Activated T-cell treated with anti-CD3 and anti-CD28 coated beads, Interleukin-2, amount 50 U/mL, for 24 hours (primary cell): ENCODE measurements at places on chromosomes 12 and 14.

GRCh38 chr14:101586531-101587430 is 25.5 kb downstream of the DIO3 start:
- no peak overlapping the region for H3K27ac ChIP-seq
- H3K27me3 ChIP-seq = no peaks in the 10 kb centered on the region
- H3K36me3 ChIP-seq = no peaks in the 10 kb centered on the region
- no peak overlapping the region for H3K4me3 ChIP-seq
- DNase-seq = peak; percentile 9

GRCh38 chr14:55914771-55915170 is 203.4 kb upstream of the PELI2 start:
- no peak overlapping the region for H3K27ac ChIP-seq
- H3K27me3 ChIP-seq = peaks cover 27% of the 10 kb centered on the region
- H3K4me3 ChIP-seq = no peak overlapping the region
- DNase-seq = no peak
- H3K36me3 ChIP-seq = no peaks in the 10 kb centered on the region
- H3K4me1 ChIP-seq = no peaks in the 10 kb centered on the region

GRCh38 chr14:94649543-94650443 is 37.6 kb downstream of the SERPINA3 start:
- no peak for DNase-seq
- H3K4me1 ChIP-seq = no peaks in the 10 kb centered on the region
- H3K27me3 ChIP-seq = no peaks in the 10 kb centered on the region
- H3K4me3 ChIP-seq = no peak overlapping the region
- no peaks in the 10 kb centered on the region for H3K36me3 ChIP-seq
- H3K27ac ChIP-seq = no peak overlapping the region

GRCh38 chr14:70995211-70995610 is 88.0 kb downstream of the PCNX1 start:
- H3K27me3 ChIP-seq = no peaks in the 10 kb centered on the region
- peaks cover 60% of the 10 kb centered on the region for H3K4me1 ChIP-seq
- peaks cover 55% of the 10 kb centered on the region for H3K36me3 ChIP-seq
- no peak overlapping the region for H3K4me3 ChIP-seq
- no peak for DNase-seq

DNA sequence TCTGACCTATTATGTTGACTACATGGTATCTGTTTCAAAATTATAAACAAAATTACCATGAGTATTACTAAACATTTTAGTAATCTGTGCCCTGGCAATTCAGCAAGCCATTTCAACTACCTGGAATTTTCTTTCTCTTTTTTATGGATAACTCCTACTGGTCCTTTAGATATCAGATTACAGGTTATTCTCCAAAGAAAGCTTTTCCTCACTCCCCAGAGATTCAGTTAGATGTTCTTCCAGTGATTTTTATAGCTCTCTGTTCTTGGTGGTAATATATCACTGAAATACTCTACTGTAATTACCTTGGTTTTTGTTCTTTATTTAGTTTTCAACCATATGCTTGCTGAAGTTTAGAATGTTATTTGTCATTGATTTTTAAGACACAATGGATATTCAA is 930.2 kb upstream of the FOXG1 start:
- no peaks in the 10 kb centered on the region for H3K36me3 ChIP-seq
- DNase-seq = no peak
- no peaks in the 10 kb centered on the region for H3K4me1 ChIP-seq

DNA sequence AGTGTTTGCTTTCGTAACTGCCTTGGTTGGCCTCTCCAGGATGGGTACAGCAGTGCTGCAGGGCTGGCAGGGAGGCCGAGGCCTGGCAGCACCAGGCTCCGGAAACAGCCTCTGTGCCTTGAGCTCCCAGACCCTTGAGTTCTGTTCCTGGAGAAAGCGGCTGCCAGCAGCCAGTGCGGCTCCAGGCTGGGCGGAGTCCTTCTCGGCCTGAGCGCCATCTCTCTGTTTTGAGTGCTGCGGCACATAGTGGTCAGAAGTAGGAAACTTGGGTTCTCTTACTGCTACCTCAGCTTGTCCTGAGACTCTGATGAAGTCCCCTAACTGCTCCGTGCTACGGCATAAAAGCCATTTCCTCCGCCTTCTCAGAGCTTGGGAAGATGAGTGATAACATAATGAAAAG is 65.9 kb downstream of the KCNA1 start:
- no peaks in the 10 kb centered on the region for H3K4me1 ChIP-seq
- DNase-seq = no peak
- H3K4me3 ChIP-seq = no peak overlapping the region
- H3K27me3 ChIP-seq = peaks cover 42% of the 10 kb centered on the region

DNA sequence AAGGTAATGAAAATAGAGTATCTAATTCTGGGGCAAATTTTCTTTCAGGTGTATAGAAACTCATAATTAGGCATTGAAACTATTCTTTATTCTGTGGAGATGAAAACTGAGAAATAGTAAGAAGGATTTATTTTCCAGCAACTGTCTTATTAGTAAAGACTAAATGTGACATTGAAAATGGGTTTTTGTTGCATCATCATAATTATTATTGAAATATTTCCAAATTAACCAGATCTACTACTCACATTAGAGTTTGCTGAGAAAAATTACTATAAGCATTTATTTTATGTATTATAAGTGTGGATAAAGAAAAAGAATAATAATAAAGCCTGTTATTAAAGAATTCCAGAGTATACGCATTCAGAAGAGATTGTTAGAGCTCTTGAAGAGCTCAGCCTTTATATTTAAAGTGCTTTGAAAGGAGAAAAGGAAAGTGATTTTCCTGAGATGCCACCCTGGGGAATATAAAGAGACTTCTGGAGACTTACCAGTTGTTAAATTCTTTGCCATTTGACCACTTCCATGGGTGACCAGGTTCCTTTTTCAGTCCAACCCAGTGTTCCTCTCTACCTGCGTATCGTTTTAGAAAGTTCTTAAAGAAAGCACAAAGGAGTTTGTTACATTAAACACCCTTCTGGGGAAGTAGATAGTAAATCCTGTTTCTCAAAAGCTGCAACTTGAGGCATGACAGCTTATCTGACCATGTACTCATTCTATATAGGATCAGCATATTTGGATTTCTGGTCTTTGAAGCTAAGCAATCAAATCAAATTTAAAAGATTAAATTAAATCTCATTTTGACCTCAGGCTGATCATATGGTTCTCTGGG is 6.4 kb downstream of the CD69 start:
- H3K4me1 ChIP-seq = peaks cover 57% of the 10 kb centered on the region
- no peaks in the 10 kb centered on the region for H3K27me3 ChIP-seq
- peaks cover 76% of the 10 kb centered on the region for H3K36me3 ChIP-seq
- peak overlapping the region; percentile 93 for H3K27ac ChIP-seq
- DNase-seq = no peak

DNA sequence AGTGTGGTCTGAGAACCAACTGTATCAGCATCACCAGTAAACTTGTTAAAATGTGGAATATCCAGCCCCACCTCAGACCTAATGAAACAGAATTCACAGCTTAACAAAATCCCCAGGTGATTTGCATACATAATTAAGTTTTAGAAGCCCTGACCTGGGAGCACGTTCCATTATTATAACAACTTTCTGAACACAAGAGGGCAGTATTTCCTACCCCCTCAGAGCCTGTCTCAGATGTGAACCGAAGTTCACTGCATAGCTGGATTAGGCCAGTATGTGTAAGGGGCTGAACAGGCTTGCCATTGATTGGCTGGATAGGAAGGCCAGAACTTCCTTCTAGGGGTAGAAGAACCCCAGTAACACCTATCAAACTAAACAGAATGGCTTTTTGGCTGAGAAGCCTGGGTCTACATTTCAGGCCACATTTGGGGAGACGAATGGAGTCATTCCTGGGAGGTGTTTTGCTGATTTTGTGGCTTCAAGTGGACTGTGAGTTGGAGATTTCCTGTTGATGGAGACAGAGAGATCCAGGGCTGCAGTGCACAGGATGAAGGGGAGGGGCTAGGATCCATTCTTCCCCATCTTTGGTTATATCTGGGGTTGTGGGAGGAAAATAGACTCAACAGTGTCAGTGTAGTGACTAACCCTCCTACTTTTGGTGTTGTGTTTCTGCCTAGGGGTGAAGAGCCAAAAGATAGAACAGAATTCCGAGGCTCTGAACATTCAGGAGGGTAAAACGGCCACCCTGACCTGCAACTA is 94.7 kb upstream of the OR4E1 start:
- peaks cover 10% of the 10 kb centered on the region for H3K27me3 ChIP-seq
- no peaks in the 10 kb centered on the region for H3K36me3 ChIP-seq
- peak overlapping the region; percentile 63 for H3K27ac ChIP-seq
- H3K4me1 ChIP-seq = peaks cover 6% of the 10 kb centered on the region
- H3K4me3 ChIP-seq = peak overlapping the region; percentile 67

DNA sequence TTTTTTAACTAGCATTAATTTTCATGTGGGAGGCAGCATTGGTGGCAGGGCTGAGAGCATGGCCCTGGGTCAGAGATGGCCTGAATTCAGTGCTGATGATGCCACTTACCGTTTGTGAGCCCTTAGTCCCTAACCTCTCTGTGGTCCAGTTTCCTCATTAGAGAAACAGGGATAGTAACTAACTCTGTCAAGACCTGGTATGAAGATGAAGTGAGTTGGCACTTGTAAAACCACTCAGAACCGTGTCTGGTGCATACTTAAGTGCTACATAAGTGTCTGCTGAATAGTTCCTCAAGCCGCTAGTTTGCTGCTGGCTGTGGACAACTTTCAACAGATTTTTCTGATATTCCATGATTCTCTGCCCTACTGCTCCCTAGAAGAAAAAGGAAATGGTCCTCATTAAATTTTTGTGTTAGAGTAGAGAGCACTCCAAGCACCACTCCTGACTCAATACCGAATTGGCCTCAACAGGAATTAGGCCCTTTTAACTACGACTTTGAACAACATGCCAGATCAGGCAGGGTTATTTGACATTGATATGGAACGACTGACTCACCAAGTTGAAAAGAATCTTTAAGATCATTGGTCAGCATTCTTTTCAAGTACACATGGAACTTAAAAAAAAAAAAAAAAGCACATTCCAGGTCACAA is 250.2 kb downstream of the ANO2 start:
- no peak for DNase-seq
- H3K27ac ChIP-seq = no peak overlapping the region
- H3K36me3 ChIP-seq = no peaks in the 10 kb centered on the region

DNA sequence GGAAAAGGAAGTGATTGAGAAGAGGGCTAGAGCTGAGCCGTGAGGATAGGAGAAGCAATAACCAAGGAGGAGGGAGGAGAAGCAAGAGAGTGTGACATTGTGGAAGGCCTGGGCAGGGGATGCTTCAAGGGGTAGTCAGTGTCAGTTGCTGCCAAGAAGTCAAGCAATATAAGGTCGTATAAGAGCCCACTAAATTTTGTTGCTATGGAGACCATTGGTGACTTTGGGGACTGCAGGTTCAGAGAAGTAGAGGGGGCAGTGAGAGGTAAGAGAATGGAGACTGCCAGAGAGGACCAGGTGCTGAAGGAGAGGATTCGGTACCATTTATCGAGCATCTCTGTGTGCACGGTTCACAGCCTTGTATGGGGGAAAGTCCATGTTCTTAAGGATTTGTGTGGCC is 3.1 kb upstream of the ATXN3 start:
- H3K4me3 ChIP-seq = no peak overlapping the region
- no peak overlapping the region for H3K27ac ChIP-seq
- peaks cover 30% of the 10 kb centered on the region for H3K4me1 ChIP-seq

DNA sequence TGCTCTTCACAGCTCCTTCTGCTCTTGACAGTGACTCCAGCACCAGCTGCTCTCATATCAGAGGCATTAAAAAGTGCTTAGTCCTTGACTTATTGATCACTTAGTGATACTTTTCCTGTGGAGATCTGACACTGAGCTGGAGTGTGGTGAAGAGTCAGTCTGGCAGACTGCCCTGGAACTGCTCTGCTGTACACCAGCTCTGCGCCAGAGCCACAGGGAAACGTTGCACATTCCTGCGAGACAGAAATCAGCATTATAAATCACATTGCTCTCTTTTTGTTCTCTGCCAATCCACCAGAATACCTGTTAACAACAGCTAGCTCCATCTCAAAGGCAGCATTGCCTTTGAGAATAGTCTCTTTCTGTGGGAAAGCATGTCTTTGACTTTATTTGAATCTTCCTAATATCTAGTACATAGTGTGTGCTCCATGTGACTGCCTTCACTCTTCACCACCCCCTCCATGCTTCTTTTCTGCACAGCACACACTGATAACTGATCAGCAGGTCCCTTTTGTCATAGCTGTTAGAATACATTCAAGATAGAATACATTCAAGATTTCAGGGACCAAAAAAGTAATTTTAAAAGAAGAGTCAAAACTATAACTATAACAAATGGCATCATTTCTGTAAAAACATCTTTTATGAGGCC is 48.2 kb upstream of the VSX2 start:
- no peaks in the 10 kb centered on the region for H3K27me3 ChIP-seq
- no peaks in the 10 kb centered on the region for H3K4me1 ChIP-seq

DNA sequence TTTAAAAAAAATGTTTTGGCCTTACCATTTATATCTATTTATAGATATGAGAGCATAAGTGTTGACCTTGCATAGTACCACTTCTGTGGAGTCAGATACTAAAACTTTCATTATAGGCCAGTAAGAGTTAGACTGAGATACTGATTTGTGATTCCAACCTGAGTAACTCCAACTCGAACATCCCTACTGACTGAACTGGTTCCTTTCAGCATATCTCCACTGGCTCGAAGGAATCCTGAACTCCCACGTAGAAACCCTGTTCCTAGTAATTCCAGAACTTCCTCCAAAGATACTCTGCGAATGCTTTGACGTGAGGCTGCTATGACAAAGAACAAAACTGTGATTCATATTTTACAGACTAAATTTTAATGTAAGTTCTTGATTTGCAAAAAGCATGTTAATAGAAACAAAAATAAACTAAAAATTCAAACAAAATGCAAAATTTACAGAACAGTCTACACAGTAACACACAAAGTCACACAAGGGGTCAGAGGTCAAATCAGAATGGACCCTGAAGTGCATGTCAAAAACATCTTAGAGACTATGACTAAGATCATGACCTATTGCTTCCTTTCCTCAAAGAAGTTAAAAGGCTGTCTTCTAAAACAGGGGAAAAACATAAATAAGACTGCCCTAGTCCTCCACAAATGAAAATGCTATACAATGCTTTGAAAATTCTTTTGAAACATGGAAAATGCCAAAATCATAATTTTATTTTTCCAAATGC is 31.5 kb downstream of the HEATR5A start:
- peaks cover 26% of the 10 kb centered on the region for H3K36me3 ChIP-seq
- H3K27me3 ChIP-seq = no peaks in the 10 kb centered on the region
- H3K4me1 ChIP-seq = peaks cover 31% of the 10 kb centered on the region
- peak overlapping the region; percentile 81 for H3K27ac ChIP-seq
